ENCODE measurements at places on chromosomes 2 and 18.

DNA sequence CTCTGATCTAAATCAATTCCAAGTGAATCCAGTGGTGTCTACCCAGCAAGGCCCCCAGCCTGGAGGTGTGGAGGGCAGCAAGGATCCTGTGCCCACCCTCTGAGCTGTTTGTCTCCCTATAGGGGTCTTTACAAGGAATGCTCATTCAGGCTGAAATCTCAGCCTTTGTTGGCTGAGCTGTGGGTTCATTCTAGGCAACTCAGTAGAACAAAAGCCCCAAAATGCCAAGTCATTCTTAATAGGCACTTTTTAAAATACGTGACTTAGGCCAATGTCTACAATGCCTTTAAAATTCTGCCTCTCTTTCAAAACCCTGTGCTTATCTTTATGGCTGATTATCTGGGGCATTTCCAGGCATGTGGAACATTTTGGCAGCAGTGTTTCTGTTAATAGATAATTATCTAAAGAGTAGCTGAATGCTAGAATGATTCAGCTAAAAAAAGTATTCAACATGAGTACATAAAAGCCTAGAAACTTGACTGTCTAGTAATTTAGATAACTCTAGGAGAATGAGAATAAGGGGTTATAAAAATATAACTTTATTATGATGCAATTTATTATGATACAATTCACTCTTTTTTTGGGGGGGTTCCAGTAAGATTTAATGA, 7.4 kb downstream of the UGT1A6 start:
- no peak for DNase-seq

- DNase-seq = no peak
Observed at GRCh38 chr2:95260028-95261023, 13.9 kb upstream of the PROM2 start.

DNA sequence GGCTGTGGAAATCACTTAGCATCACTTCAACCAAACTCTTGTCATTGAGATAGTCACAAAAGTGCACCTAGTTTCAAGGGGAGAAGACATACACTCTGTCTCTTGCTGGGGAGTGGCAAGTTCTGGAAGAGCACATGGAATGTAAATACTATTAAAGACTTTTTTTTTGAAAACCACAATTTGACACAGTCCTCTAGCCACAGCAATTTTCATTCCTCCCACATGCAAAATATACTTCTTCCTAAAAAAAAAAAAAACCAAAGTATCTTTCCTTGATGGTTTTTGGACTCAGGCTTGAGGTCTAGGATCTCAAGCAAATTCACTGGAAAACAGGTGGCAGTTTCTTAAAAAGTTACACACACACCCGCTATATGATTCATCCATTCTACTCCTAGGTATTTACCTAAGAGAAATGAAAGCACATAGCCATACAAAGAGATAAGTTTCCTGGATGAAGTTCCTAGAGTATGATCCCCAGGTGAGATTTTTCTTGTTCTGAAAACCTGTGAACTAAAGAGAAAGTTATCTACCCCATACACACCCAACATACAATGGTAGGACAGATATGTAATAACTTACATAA, 295.8 kb downstream of the SP3 start:
- no peak for DNase-seq

DNA sequence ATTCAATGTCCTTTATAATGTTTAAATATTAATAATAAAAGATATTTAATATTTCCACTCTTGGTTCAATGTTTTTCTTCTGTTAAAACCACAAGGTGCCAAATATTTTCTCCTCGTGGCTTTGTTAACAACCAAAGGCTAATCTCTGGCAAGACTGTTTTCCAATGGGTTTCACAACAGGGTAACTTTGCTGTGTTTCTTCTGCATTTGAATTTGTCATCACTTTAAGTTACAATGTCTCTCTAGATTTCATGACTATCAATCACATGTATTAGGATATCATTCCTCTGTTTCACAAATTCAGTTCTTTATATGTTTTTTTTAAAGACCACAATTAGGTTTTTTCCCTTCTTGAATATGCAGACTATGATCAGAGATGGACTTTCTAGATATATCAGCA, 469.8 kb upstream of the ACVR2A start:
- no peak for DNase-seq

DNA sequence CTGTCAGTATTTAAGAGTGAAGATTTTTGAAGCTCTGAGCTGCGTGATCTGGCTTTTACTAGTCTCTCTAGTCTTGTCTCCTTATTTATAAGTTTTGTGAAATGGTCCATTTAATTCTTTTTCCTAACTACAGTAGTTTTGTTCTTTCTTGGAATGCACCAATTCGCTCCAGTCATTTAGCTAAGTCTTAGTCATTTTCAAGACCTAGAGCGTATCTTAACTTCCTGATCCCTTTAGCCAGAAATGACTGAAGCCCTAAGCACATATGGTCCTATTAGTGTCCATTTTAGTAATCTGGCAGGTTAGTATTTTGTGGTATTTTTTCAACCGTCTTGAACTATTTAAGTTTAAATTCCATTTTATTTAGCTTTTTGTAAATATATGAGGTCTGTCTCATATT, 3.6 kb downstream of the BIRC6 start:
- no peak for DNase-seq

DNA sequence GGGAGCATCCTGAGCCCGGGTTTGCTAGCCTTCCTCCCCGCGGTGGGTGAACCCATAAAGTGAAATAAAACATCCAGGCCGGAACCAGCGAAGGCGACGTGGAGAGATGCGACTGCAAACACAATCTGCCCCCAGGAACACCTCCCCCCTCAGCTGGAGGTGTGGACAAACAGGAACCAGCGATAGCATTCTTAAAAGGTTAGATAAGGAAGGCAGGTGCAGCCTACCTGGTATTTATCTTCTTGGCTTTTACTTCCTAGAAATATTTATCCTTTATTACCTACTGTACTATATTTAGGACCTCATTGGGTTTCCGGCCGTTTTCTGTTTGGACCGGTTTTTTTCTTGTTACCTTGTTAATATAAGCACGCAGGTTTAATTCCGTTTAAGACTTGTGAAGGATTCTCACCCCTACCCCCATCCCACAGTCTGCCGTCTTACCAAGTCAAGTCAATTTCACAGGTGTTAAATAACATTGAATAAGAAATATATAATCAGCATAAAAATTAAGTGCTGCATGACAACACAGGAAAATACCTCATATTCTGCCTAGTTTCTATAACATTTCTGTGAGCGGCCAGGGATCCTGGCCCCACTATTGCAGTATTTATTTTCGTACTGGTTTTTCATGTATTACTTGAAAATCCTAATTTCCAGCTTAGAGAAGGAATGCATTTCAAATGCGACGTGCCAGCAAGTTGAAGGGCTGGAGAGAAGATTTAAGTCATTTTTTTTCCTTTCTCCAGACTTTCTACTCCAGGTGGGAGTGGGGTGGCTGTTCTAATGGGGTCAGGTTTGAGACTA, 224.0 kb upstream of the ID2 start:
- no peak for DNase-seq
